ENCODE measurements at places on chromosomes 1 and 21. TPM values are rescaled to one million over a fixed set of nuclear protein-coding genes. Genes with fewer than 3 reads are reported as not detected.

- no peak overlapping the region for H3K4me3 ChIP-seq
- H3K4me1 ChIP-seq: peaks cover 24% of the 10 kb centered on the region
- no peaks in the 10 kb centered on the region for H3K27me3 ChIP-seq
- no peaks in the 10 kb centered on the region for H3K36me3 ChIP-seq
- no peak for DNase-seq
- peak overlapping the region; percentile 74 for H3K27ac ChIP-seq
These were observed 40.6 kb upstream of the RAB4A start for GRCh38 chr1:229230140-229230892.

TMEM269 gene
- total RNA-seq: not detected

DNA sequence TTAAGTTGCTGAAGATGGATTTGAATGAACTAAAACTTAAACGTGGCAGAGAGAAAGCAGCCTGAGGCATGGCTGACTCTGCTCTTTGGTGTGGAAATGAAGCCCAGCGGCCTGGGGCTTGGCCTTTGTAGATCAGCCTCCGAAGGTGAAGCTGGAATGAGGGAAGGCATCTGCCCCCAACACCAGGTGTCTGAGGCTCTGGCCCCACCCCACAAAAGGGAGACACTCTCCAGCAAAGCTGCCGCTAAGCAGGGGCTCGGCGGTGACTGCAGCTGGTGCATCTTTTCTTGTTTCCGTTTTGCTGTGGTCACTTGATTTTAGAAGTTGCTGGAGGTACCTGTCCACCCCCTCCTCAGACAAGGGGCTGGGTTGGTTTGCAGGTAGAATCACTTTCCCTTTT lies 38.2 kb upstream of the NID1 start:
- no peaks in the 10 kb centered on the region for H3K4me1 ChIP-seq
- H3K4me3 ChIP-seq: no peak overlapping the region
- H3K27ac ChIP-seq: no peak overlapping the region
- no peaks in the 10 kb centered on the region for H3K36me3 ChIP-seq
- H3K27me3 ChIP-seq: no peaks in the 10 kb centered on the region

TMEM59 gene
- total RNA-seq: 207 TPM

GRCh38 chr1:17688217-17688810 lies 66.8 kb upstream of the ACTL8 start:
- no peak overlapping the region for H3K4me3 ChIP-seq
- H3K36me3 ChIP-seq: no peaks in the 10 kb centered on the region
- no peak for DNase-seq
- no peak overlapping the region for H3K27ac ChIP-seq
- peaks cover 11% of the 10 kb centered on the region for H3K4me1 ChIP-seq
- no peaks in the 10 kb centered on the region for H3K27me3 ChIP-seq

GRCh38 chr1:30525631-30525970 lies 197.8 kb downstream of the MATN1 start:
- no peak for DNase-seq
- peaks cover 10% of the 10 kb centered on the region for H3K4me1 ChIP-seq
- H3K4me3 ChIP-seq: no peak overlapping the region
- peaks cover 3% of the 10 kb centered on the region for H3K27me3 ChIP-seq
- no peaks in the 10 kb centered on the region for H3K36me3 ChIP-seq
- H3K27ac ChIP-seq: no peak overlapping the region

Data from sigmoid colon (tissue), 7 donors.